ENCODE measurements at places on chromosomes 11 and 22.

GRCh38 chr11:8826139-8826786, 84.7 kb upstream of the AKIP1 start:
- no peak for DNase-seq

GRCh38 chr11:96242191-96242847, 100.7 kb downstream of the MAML2 start:
- no peak for DNase-seq

DNA sequence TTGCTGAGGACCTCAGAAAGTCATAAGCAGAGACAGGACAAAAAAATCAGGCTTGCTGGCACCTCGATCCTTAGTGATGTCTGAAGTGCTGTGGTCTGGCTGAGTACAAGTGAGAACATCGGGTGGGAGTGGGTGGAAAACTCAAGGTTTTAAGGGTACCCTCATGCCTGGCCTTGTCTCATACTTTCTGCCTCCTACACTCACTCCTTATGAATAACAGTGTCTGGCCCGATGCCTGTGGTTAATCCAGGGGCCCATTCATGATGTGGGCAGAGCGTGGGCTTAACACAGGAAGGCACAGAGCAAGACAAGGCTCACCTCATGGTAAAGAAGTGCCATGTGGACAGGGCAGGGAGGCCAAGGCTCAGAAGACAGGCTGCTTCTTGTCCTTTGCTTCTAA, 11.0 kb upstream of the UCP3 start:
- no peak for DNase-seq

DNA sequence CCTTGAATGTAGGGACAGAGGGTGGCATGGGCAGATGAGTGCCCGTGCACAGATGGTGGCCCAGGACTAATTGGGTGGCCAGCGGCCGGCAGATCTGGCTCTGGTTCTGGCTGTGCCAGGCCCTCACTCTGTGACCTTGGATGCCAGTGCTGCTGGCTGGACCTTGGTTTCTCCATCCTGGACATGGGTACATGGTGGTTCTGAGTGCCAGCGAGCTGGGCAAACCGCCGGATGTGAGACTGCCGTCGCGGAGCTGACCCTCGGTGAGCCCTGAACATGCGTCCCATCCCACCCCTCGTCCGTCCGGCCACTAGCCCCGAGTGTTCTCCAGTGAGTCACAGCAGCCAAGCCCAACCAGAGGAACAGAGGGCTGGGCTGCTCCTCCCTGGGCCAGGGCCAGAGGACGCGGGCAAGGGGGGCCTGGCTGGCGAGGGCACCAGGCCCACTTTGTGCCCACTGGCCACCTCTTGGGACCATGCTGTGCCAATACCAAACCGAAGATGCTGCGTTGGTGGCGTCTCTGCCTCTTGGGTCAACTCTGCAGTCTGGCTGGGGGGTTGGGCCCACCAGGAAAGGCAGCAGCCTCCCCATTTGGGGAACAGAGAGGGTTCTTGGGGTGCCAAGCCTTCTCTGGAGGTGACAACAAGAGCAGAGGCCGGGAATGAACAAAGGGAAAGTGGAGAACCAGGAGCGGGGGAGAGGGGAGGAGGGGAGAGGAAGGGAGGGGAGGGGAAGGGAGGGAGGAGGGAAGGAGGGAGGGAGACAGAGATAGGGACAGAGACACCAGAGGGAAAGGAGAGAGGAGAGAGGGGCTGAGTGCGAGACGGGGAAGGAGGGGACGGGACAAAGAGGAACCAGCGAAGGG, 10.7 kb downstream of the LSP1 start:
- DNase-seq: no peak

DNA sequence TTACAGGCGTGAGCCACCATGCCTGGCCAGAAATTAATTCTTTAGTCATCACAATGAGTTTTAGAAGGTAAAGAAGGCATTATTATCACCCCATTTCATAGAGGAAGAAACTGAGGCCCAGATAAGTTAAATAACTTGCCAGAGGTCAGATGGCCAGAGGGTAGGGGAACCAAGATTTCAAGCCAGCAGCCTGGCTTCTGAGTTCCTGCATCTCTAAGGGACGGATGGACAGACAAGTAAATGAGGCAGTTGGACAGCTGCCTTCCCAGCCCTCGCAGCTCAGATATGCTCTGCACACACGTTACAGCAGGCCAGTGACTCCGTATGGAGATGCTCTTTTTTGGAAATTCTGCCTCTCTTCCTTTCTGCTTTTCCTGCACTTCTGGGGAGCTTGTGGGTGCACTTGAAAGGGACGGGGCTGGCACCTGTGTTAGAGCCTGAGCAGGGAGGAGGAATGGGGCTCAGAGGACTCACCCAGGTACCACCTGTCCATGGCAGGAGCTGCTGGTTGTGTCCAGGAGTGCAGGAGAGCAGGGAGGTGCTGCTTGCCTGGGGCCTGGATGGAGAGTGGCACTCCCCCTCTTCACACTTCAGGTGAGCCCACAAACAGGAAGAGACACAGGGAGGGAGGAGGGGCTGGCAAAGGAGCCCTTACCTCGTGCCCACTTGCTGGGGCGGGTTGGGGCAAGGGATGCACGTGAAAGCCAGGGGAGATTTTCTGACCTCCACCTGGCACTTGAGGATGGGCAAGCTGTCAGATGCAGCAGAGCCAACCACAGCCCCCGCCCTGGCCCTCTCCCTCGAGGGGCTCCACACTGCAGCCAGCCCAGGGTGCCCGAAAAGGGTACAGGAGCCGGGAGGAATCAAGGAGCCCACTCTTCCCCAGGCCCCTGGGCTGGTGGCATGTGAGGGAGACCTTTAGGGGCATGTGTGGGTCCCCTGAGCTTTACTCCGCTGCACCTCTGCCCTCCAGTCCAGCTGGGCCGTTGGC, 3.3 kb upstream of the FXYD2 start:
- no peak for DNase-seq

- no peak for DNase-seq
Measured at GRCh38 chr11:104819603-104820002, 78.7 kb downstream of the CASP12 start.

DNA sequence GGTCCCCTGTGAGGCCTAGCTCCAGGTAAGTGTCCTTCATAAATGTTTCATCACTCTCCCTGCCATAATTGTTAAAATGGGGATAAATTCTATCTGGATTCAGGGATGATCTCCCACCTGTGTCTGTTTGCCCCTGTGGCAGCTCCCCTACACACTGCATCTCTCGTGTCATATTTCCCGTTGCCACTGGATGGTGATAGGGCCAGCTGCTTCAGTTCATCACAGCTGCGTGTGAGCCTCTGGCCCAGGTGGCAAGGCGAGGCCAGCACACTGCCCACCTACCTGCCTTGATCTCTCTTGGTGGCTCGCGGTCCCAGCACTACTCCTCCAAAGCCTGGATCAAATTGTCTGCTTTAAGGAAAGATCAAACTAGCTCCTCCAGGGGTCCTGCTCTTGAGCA, 187.4 kb downstream of the GRIK4 start:
- DNase-seq: no peak

- DNase-seq: no peak
Measured at GRCh38 chr11:33182246-33182878, 21.1 kb upstream of the CSTF3 start.

DNA sequence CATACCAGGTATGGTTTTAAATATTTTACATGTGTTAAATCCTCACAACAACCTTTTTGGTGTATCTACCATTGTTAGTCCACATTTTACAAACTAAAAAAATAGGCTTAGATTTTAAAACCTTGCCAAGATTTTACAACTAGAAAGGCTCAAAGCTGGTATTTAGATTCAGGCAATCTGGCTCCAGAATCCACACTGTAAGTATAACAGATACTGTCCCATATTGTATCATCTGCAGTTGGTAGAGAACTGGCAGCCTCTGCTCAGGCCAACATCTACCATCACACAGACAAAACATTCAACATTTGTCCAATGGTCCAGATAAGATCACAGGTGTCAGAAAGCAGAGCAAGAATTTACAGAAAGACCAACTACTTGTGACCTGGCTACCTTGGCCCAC, 30.9 kb downstream of the CSNK2A3 start:
- DNase-seq: no peak

Measured in effector memory CD4-positive, alpha-beta T cell (primary cell).